Lower lobe of right lung (tissue), 2 donors: ENCODE measurements at places on chromosomes 4 and X. TPM values are rescaled to one million over a fixed set of nuclear protein-coding genes. Genes with fewer than 3 reads are reported as not detected.
A peak's percentile ranks its signal among the peaks of the same experiment; 100 is the strongest.

Gene CNKSR2
- 4.6 TPM for total RNA-seq

Gene DOK7
- 4.0 TPM for total RNA-seq

Gene ATP7A
- total RNA-seq = 17.8 TPM

Gene ADGRA3
- 15.8 TPM for total RNA-seq

DNA sequence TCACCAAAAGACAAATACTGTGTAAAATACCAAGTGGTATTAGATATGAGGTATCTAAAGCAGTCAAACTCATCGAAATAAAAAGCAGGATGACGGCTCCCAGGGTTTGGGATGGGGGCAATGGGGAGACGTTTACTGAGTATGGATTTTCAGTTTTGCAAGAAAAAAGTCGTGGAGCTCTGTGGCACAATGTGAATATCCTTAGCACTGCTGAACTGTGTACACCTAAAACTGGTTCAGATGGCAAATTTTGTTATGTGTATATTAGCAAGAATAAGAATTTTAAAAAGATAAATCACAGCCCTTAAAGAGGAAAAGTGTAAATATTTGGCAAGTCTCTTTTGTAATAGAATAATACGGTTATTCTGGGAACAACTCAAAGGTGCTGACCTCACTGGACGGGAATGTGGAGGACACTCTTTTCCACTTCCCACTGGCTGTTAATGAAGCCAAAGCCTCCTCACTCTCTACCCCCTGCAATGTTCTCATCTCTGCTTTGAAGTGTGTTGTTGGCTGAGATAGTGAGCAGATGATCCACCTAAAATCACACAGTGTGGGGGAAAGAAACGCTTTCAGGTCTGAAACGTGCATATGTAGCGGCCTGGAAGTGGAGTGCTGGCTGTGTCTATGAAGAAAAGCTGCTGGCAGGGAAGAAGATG lies 49.2 kb downstream of the SEL1L3 start:
- H3K4me3 ChIP-seq = no peak overlapping the region
- H3K4me1 ChIP-seq = peaks cover 15% of the 10 kb centered on the region
- H3K36me3 ChIP-seq = peaks cover 40% of the 10 kb centered on the region
- H3K27ac ChIP-seq = peak overlapping the region; percentile 56
- DNase-seq = no peak

- DNase-seq = no peak
- H3K27me3 ChIP-seq = no peaks in the 10 kb centered on the region
- peak overlapping the region; percentile 46 for H3K27ac ChIP-seq
- H3K4me1 ChIP-seq = peaks cover 18% of the 10 kb centered on the region
Observed at GRCh38 chr4:101306764-101307615, 40.3 kb downstream of the PPP3CA start.

GRCh38 chr4:89171176-89171805 lies 60.0 kb downstream of the TIGD2 start:
- no peak for DNase-seq
- H3K27me3 ChIP-seq = no peaks in the 10 kb centered on the region
- no peak overlapping the region for H3K27ac ChIP-seq

- no peaks in the 10 kb centered on the region for H3K27me3 ChIP-seq
- no peak overlapping the region for H3K27ac ChIP-seq
- peaks cover 65% of the 10 kb centered on the region for H3K36me3 ChIP-seq
- H3K4me3 ChIP-seq = no peak overlapping the region
- H3K4me1 ChIP-seq = peaks cover 10% of the 10 kb centered on the region
Observed at GRCh38 chrX:47214435-47215077, 3.9 kb upstream of the CDK16 start.

DNA sequence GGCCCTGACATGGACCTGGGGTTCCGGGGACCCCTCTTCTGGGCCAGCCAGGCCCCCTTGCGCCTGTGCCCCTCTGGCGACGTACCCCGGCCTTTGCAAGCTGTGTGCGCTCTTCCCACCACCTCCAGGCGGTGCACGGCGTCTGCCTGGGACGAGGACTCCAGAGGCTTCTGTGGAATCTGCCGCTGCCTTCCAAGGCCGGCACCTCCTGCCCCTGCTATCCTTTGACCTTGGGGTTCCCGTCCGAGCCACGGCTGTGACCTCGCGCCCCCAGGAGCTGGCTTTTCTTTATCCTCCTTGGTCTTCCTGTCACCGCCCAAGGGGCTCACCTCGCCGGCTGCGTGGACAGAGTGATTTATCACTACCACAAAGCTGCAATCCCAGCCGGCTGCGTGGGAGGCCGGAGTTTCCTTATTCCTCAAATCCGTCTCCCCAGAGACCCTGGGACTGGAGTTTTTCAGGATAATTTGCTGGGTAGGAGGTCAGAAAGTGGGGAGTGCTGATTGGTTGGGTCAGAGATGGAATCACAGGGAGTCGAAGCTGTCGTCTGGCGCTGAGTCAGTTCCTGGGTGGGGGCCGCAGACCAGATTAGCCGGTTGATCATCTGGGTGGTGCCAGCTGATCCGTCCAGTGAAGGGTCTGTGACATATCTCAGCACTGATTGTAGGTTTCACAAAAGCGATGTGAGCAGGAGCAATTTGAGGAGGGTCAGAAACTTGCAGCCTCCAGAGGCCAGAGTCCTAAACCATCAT lies 19.8 kb upstream of the PLCXD1 start:
- peak; percentile 46 for DNase-seq
- no peak overlapping the region for H3K4me3 ChIP-seq
- no peak overlapping the region for H3K27ac ChIP-seq
- H3K36me3 ChIP-seq = no peaks in the 10 kb centered on the region
- H3K27me3 ChIP-seq = no peaks in the 10 kb centered on the region
- peaks cover 19% of the 10 kb centered on the region for H3K4me1 ChIP-seq

GRCh38 chr4:42452823-42453222 lies 55.5 kb downstream of the SHISA3 start:
- peaks cover 18% of the 10 kb centered on the region for H3K36me3 ChIP-seq
- H3K27ac ChIP-seq = no peak overlapping the region
- no peak overlapping the region for H3K4me3 ChIP-seq
- H3K27me3 ChIP-seq = no peaks in the 10 kb centered on the region

DNA sequence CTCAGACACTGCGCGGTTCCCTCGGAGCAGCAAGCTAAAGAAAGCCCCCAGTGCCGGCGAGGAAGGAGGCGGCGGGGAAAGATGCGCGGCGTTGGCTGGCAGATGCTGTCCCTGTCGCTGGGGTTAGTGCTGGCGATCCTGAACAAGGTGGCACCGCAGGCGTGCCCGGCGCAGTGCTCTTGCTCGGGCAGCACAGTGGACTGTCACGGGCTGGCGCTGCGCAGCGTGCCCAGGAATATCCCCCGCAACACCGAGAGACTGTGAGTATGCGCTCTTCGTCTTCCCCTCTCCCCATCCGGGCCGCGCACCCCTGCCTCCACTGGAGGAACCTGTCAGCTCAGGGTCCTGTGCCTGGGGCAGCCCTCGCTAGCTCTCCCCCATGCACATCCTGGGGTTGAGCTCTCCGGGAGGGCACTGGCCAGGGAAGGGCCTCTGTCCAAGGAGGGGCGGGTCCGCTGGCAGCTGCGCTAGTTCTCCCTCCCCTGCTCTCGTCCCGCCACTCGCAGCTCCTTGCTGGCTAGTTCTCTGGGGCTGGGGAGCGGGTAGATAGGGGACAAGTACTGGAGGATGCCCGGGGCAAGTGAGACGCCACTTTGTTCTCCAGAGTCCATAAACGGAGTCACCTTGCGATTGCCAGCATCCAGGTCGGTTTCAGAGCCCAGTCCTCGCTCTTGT lies 2.2 kb downstream of the SLIT2 start:
- peaks cover 10% of the 10 kb centered on the region for H3K4me1 ChIP-seq
- peak; percentile 45 for DNase-seq
- no peaks in the 10 kb centered on the region for H3K36me3 ChIP-seq
- peaks cover 52% of the 10 kb centered on the region for H3K27me3 ChIP-seq

DNA sequence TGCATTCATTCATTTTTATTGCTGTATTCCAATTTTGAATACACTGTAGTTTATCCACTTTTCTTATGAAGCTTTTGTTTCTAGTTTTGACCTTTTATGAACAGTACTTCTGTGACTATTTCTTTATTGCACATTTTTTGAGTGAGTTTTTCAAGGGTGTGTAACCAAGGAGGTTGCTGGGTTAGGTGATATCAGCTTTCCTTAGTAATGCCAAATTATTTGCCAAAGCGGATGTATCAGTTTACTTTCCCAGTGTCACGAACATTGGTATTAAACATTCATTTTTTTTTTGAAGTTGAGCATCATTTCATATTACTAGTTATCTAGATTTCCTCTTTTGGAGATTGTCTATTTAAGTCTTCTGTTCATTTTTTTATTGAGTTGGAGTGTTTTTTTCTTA lies 32.9 kb downstream of the STIM2 start:
- peaks cover under 1% of the 10 kb centered on the region for H3K4me1 ChIP-seq
- no peaks in the 10 kb centered on the region for H3K36me3 ChIP-seq
- H3K27me3 ChIP-seq = no peaks in the 10 kb centered on the region
- H3K4me3 ChIP-seq = no peak overlapping the region
- no peak for DNase-seq

- H3K27me3 ChIP-seq = no peaks in the 10 kb centered on the region
- H3K4me3 ChIP-seq = peak overlapping the region; percentile 28
- H3K4me1 ChIP-seq = peaks cover 17% of the 10 kb centered on the region
- DNase-seq = peak; percentile 79
- H3K27ac ChIP-seq = peak overlapping the region; percentile 86
Observed at GRCh38 chrX:12955882-12956703, 18.8 kb upstream of the TMSB4X start.

GRCh38 chr4:180280076-180280475 lies 1963.1 kb upstream of the TENM3 start:
- H3K36me3 ChIP-seq = no peaks in the 10 kb centered on the region
- DNase-seq = no peak
- H3K27me3 ChIP-seq = no peaks in the 10 kb centered on the region
- no peak overlapping the region for H3K4me3 ChIP-seq
- H3K4me1 ChIP-seq = no peaks in the 10 kb centered on the region

GRCh38 chr4:111649308-111649707 lies 495.9 kb upstream of the FAM241A start:
- no peak overlapping the region for H3K27ac ChIP-seq
- H3K36me3 ChIP-seq = no peaks in the 10 kb centered on the region
- DNase-seq = no peak

- H3K36me3 ChIP-seq = no peaks in the 10 kb centered on the region
- H3K27ac ChIP-seq = no peak overlapping the region
- DNase-seq = no peak
- no peak overlapping the region for H3K4me3 ChIP-seq
Observed at GRCh38 chr4:24229978-24230377, 340.1 kb upstream of the PPARGC1A start.

DNA sequence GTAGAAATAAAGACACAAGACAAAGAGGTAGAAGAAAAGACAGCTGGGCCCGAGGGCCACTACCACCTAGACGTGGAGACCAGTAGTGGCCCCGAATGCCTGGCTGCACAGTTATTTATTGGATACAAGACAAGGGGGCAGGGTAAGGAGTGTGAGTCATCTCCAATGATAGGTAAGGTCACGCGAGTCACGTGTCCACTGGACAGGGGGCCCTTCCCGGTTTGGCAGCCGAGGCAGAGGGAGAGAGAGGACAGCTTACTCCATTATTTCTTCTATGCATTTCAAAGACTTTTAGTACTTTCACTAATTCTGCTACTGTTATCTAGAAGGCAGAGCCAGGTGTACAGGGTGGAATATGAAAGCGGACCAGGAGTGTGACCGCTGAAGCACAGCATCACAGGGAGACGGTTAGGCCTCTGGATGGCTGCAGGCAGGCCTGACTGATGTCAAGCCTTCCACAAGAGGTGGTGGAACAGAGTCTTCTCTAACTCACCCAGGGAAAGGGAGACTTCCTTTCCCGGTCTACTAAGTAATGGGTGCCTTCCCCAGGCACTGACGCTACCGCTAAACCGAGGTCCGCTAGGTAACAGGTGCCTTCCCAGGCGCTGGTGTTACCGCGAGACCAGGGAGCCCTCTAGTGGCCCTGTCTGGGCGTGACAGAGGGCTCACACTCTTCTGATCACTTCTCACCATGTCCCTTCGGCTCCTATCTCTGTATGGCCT lies 44.9 kb downstream of the ZBTB49 start:
- no peaks in the 10 kb centered on the region for H3K36me3 ChIP-seq
- H3K27ac ChIP-seq = no peak overlapping the region
- no peak overlapping the region for H3K4me3 ChIP-seq
- H3K4me1 ChIP-seq = no peaks in the 10 kb centered on the region
- no peaks in the 10 kb centered on the region for H3K27me3 ChIP-seq
- peak; percentile 77 for DNase-seq

DNA sequence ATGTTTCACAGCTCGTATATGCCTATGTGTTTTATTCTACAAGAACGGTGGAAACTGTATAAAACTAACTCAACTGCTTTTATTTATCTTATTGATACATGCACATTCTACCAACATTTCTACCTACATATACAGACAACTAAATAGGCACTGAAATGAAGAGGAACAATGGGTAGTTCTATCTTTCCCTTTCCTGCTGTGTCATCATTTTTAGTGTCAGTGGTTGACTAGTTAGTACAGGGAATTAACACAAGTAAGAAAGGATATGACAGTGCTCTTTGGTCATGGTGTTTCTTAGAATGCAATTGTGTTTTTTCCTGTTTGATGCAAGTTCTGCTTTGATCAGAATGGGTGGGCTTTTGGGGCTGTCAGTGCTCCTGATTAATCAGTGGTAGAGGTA lies 293.8 kb upstream of the CTSO start:
- no peaks in the 10 kb centered on the region for H3K27me3 ChIP-seq
- H3K27ac ChIP-seq = no peak overlapping the region
- H3K4me3 ChIP-seq = no peak overlapping the region
- no peaks in the 10 kb centered on the region for H3K36me3 ChIP-seq
- DNase-seq = no peak
- no peaks in the 10 kb centered on the region for H3K4me1 ChIP-seq

DNA sequence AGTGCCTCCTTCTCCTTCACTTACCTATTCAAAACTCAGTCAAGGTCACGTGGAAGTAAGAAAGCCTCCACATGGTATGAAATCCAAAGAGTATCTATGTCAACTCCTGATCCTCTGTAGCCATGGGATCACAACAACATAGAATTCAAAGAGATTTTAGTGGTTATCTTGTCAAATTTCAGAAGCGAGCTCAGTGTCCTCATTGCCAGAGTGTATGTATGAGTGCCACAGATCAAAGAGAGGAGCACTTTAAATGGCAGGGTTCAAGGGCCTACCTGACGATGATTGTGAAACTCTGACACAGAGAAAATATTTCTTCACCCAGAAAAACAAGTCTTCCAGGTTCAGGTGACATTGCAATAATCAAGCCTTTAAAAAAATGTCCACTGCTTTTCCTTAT lies 1.2 kb upstream of the ACE2 start:
- no peak for DNase-seq
- H3K27me3 ChIP-seq = no peaks in the 10 kb centered on the region
- no peak overlapping the region for H3K27ac ChIP-seq
- H3K36me3 ChIP-seq = no peaks in the 10 kb centered on the region
- no peaks in the 10 kb centered on the region for H3K4me1 ChIP-seq

DNA sequence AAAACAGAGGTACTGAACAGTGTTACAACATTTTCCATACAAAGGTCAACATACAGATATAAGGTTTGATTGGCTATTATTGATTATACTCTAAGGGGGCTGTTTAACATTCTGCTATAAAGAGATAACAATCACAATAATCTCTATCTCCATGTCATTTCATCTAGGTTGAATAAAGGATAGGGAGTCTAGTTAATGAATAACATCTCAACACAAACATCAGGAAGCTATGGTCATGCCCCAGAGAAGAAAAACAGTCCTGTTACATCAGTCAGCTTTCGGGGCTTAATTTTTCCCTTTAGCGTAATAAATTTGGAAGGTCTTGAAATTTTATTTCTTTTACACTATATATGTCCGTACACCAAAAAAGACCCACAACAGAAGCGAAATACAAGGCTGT lies 41.5 kb upstream of the DCAF8L2 start:
- H3K4me3 ChIP-seq = no peak overlapping the region
- H3K27me3 ChIP-seq = no peaks in the 10 kb centered on the region
- H3K27ac ChIP-seq = no peak overlapping the region
- DNase-seq = no peak
- H3K36me3 ChIP-seq = no peaks in the 10 kb centered on the region
- no peaks in the 10 kb centered on the region for H3K4me1 ChIP-seq

- no peaks in the 10 kb centered on the region for H3K4me1 ChIP-seq
- H3K27me3 ChIP-seq = no peaks in the 10 kb centered on the region
- no peak for DNase-seq
- no peaks in the 10 kb centered on the region for H3K36me3 ChIP-seq
- H3K27ac ChIP-seq = no peak overlapping the region
Observed at GRCh38 chr4:109010521-109010920, 247.7 kb upstream of the ETNPPL start.
